ENCODE measurements at places on chromosomes 1 and 21. TPM values are rescaled to one million over a fixed set of nuclear protein-coding genes. Genes with fewer than 3 reads are reported as not detected.

- peak; percentile 42 for DNase-seq
These were observed 20.8 kb downstream of the ELK4 start for GRCh38 chr1:205610901-205611466.

Gene NEK2
- total RNA-seq = 13.1 TPM

Gene NUF2
- total RNA-seq = 21.5 TPM

- DNase-seq = no peak
These were observed 16.5 kb downstream of the PRRX1 start for GRCh38 chr1:170680428-170680827.

- DNase-seq = no peak
These were observed 2.2 kb downstream of the PRKAB2 start for GRCh38 chr1:147169840-147170674.

- DNase-seq = no peak
These were observed 15.4 kb upstream of the ERO1B start for GRCh38 chr1:236297161-236297560.

DNA sequence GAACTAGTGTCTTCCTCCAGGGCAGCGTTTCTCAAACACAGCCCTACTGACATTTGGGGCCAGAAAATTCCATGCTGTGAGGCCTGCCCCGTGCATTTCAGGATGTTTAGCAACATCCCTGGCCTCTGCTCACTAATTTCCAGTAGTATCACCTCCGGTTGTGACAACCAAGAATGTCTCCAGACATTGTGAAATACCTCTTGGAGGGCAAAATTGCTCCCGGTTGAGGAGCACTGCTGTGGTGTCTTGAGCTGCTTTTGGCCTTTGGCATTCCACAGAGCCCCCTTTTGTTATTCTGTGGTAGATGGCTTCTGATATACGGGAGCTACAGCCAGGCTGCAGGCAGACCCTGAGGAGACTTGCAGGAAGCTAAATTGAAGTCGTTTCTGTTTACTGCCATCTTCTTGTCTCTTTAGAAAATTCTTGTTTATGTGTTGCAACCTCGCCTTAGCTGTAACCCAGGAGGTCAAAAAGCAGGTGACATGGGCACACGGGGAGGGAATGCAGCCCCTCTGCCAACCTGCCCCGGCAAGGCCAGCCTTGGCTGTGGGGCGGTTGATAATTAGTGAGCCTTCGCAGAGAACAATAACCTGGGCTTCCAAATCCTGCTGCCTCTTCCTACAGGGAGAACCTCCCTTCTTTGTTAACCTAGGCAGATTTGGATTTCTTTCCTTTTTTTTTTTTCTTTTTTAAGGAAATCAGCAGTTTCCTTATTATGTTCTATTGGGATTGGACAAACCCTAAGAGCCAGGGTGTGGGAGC is 74.7 kb upstream of the AKT3 start:
- DNase-seq = no peak

- no peak for DNase-seq
These were observed 622.5 kb downstream of the PLA2G4A start for GRCh38 chr1:187451238-187451637.

DNA sequence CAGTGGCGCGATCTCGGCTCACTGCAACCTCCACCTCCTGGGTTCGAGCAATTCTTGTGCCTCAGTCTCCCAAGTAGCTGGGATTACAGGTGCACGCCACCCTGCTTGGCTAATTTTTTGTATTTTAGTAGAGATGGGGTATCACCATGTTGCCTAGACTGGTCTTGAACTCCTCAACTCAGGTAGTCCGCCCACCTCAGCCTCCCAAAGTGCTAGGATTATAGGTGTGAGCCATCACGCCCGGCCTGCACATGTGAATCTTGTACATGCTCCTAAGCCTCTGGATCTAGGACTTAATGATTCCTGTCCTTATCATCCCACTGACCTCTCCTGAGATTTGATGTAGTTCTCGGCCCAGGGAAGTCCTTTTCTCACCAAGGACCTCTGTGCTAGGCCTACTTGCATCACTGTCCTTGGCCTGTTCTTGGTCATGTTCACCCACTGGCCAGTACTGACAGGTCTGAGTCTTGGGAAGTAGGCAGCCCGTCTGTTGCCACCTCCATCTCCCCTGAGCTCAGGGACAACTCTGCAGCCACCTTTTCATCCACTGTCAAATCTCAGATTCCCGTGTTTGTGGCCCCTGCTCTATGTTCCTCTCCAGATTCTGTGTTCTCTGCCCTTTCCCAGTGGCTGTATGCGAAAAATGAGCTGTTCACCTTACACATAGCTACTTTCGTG is 9.4 kb downstream of the HYI start:
- DNase-seq = no peak
